ENCODE measurements at places on chromosomes 1 and 21. TPM values are rescaled to one million over a fixed set of nuclear protein-coding genes. Genes with fewer than 3 reads are reported as not detected.
A peak's percentile ranks its signal among the peaks of the same experiment; 100 is the strongest.

GRCh38 chr1:29247044-29247443 is 10.7 kb downstream of the PTPRU start:
- DNase-seq, result no peak

- DNase-seq, result no peak
These were observed 21.3 kb upstream of the KCNAB2 start for GRCh38 chr1:6024376-6024775.

GRCh38 chr1:244139655-244140054 is 88.6 kb downstream of the ZBTB18 start:
- DNase-seq, result no peak

GRCh38 chr21:35400233-35400939 is 351.3 kb upstream of the RUNX1 start:
- DNase-seq, result peak; percentile 55

- DNase-seq, result peak; percentile 1
These were observed 3.4 kb downstream of the PRR9 start for GRCh38 chr1:153220606-153221303.

GRCh38 chr1:178484698-178485225 is 12.0 kb downstream of the CLEC20A start:
- no peak for DNase-seq

GRCh38 chr1:205569411-205570172 is 62.2 kb downstream of the ELK4 start:
- peak; percentile 58 for DNase-seq

DNA sequence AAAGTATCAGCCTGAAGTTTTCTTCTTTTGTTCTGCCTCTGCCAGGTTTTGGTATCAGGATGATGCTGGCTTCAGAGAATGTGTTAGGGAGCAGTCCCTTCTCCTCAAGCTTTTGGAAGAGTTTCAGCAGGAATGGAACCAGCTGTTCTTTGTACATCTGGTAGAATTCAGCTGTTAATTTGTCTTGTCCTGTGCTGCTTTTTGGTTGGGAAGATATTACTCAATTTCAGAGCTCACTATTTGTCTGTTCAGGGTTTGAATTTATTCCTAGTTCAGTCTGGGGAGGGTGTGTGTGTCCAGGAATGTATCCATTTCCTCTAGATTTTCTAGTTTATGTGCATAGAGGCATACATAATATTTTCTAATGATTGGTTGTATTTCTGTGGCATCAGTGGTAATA is 12.8 kb downstream of the ZNF678 start:
- DNase-seq, result no peak

- DNase-seq, result peak; percentile 96
These were observed 4.3 kb upstream of the PIK3R3 start for GRCh38 chr1:46136711-46137110.

- DNase-seq, result peak; percentile 25
These were observed 975.7 kb upstream of the ADGRL4 start for GRCh38 chr1:79982211-79982610.

- no peak for DNase-seq
These were observed 48.8 kb downstream of the RPS6KC1 start for GRCh38 chr1:213099682-213100399.

DNA sequence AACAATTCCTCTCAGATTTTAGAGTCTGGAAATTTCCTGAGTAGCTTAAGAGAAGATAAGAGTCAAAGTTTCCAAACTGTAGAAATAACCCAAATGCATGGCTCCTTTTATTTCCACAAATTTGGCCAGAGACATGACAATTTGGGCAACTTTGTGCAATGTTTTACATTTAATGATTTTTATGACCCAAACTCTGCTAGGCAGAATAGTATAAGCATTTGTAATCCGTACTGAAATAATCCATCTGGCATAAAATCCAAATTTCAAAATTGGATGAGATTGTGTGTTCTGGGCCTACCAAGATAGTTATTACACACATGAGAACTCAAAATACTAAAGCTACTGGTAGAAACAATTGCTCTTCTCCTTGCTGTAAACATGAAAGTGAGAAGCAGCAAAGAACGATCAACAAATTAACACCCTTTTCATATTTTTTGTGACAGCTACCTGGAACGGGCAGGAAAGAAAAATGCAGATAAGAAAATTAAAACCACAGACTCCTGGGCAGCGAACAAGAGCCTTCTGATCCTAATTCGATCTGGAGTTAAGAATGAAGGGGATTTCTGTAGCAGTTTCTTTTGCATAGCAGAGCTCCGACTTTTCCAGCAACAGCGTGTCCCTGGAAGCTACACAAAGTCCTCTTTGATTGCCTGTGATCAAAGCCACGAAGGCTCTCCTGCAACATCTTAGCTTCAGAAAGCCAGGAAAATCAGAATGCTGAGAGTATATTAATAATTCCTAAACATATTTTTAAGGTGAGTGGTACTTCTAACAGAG is 191.2 kb downstream of the GRIK1 start:
- DNase-seq, result no peak

DNA sequence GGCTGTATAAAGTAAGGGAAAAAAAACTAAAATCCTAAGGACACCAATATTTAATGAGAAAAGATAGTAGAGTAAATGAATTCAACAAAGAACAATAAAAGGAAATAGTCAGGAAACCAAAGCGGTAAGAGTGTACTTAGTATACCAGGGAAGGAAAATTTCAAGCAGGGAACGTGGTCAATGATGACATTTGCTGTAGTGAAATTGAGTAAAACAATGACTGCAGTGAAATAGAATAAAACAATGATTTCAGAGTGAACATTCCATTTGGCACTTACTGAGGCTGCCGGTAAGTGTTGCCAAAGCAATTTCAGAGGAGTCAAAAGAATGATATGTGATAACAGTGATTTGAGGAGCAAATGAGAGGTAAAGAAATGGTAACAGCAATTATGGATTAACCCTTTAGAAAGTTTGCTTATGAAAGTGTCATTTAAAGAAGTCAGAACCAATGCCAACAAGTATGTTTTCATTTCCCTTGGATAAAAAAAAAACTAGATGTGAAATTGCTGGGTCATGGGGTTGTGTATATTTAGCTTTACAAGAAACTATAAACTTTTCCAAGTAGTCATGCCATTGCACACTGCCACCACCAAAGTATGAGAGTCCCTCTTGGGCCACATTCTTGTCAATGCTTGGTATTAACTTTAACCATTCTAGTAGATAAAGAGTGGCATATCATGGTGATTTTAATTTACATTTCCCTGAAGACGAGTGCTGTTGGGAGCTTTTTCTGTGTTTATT is 50.5 kb downstream of the VCAM1 start:
- no peak for DNase-seq

DNA sequence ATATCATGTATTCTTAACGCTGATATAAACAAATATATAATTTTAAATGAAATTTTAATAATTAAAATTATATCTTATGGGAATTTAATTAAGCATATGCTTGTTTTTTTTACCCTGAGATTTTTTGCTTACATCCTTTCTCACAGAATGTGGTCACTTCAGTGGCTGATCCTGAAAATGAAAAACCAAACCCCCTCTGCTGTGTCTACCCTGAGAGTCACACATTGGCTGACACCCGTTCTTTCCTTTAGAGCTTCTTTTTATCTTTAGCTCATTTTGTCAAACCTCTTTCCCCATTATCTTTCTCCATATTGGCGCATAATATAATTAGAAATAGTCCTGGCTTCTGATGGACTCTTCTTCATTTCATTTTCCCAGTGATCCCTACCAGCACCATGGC is 10.8 kb upstream of the CACYBP start:
- no peak for DNase-seq

DNA sequence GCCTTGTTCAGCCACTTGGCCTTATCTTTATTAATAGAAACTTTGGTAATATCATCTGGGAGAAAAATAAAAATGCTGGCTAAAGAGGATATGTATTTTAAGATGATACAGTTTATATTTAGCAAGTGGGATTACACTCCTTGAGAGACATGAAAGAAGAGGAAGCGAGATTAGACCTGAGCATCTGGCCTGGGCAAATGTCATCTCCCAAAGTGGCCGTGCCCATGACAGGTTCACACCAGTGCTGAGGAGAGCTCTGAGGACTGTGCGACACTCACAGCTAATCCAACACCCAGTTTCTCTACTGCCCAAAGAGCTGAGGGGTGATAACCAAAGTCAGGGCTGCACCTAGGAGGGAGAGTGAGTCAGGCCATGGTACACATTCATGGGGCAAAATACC is 121.7 kb upstream of the DUSP10 start:
- no peak for DNase-seq

GRCh38 chr1:6603238-6603914 is 707 bp upstream of the KLHL21 start:
- peak; percentile 62 for DNase-seq

GRCh38 chr1:101115112-101115511 is 89.5 kb upstream of the DPH5 start:
- no peak for DNase-seq

- DNase-seq, result no peak
These were observed 53.9 kb downstream of the FH start for GRCh38 chr1:241465673-241466072.

- DNase-seq, result no peak
These were observed 1.8 kb downstream of the ARF1 start for GRCh38 chr1:228084325-228084724.

GRCh38 chr1:27607239-27607804 is 3.4 kb upstream of the AHDC1 start:
- no peak for DNase-seq

DNA sequence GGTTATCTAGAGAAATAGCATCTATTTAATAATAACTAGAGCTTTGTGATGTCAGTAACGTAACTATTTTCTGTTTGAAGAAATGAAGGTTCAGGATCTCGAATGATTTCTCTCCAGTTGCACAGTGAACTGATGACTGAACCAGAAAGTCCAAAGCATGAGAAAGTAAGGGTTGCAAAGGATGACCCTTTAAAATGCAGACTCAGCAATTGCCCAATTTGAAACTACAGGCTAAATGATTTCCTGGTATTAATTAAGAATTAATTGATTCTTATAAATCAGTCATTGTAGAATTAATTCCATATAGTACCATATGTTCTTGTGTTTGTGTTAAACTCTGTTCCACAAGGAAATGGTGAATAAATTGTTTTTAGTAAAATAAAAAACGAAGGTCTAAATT is 318.6 kb downstream of the NFIA start:
- no peak for DNase-seq

- no peak for DNase-seq
These were observed 27.1 kb upstream of the C1QA start for GRCh38 chr1:22609291-22609690.

- DNase-seq, result peak; percentile 62
These were observed 22.7 kb downstream of the ABL2 start for GRCh38 chr1:179206812-179207211.

RXRG gene
- not detected for total RNA-seq

MFAP2 gene
- total RNA-seq, result 62.4 TPM

ROR1 gene
- not detected for total RNA-seq

DRAXIN gene
- 1.4 TPM for total RNA-seq

ANGPTL7 gene
- not detected for total RNA-seq

KRTAP13-2 gene
- total RNA-seq, result not detected

HRNR gene
- not detected for total RNA-seq

TNFSF18 gene
- total RNA-seq, result not detected

PRDX6 gene
- 329 TPM for total RNA-seq

HEYL gene
- total RNA-seq, result 1.2 TPM

NCF2 gene
- total RNA-seq, result not detected

IL22RA1 gene
- not detected for total RNA-seq

ASTN1 gene
- total RNA-seq, result not detected

RGS16 gene
- total RNA-seq, result not detected

LCE6A gene
- not detected for total RNA-seq

OR2L8 gene
- not detected for total RNA-seq

PROK1 gene
- not detected for total RNA-seq

RNF223 gene
- 4.3 TPM for total RNA-seq

Data from G401 (cell line).